H1 (cell line): ENCODE measurements at places on chromosomes 3 and 15.
A peak's percentile ranks its signal among the peaks of the same experiment; 100 is the strongest.

GRCh38 chr3:104673981-104674380 is 692.7 kb upstream of the ALCAM start:
- DNase-seq = no peak

DNA sequence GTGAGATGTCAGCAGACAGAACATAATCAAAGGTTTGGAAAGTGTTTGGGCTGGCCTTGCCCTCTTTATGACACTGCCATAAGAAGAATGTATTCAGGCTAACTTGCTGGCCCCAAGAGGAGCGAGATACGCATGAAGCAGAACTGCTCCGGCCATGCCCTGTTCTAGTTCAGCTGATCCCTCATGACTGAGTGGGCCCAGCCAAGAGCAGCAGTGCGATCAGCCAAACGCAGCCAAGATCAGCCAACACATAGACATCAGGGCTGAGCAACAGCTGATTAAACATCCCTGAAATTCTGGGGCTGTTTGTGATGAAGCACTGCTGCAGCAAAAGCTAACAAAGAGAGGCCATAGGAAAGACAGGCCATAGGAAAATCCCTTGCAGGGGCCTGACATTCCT is 24.1 kb downstream of the POMGNT2 start:
- DNase-seq = no peak

DNA sequence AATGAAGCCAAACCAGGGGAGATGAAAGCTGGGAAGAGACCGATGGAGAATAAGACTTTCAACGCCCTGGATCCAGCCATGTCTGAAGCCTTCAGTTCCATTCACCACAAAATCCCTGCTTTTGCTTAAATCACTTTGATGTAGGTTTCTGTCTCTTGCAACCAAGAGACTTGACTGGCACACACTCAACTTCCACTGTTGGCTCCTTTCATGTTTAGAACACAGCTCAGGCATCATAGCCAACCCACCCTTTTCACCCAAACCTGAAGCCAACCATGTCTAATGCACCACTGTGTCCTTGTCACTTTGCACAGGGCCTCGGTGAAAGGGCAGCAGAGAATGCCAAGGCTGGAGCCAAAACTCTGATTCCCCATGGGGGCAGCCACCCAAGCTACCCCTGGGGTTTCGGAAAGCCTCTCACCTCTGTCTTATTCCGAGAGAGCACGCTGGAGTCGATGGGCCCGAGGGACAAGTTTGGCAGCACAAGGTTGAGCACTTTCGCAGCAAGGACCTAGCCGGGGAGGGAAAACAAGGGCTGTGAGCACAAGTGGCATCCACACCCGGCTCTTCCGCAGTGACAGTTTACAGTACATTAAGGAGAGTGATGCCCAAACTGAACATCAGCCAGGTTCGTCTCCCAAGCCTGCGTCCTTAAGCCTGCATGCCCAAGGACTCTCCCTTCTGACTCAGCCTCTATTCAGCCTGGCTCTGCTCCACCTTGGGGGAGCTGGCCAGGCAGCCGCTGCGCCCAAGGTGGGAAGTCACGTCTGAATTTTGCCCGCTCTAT is 37.6 kb downstream of the ABTB1 start:
- no peak for DNase-seq

DNA sequence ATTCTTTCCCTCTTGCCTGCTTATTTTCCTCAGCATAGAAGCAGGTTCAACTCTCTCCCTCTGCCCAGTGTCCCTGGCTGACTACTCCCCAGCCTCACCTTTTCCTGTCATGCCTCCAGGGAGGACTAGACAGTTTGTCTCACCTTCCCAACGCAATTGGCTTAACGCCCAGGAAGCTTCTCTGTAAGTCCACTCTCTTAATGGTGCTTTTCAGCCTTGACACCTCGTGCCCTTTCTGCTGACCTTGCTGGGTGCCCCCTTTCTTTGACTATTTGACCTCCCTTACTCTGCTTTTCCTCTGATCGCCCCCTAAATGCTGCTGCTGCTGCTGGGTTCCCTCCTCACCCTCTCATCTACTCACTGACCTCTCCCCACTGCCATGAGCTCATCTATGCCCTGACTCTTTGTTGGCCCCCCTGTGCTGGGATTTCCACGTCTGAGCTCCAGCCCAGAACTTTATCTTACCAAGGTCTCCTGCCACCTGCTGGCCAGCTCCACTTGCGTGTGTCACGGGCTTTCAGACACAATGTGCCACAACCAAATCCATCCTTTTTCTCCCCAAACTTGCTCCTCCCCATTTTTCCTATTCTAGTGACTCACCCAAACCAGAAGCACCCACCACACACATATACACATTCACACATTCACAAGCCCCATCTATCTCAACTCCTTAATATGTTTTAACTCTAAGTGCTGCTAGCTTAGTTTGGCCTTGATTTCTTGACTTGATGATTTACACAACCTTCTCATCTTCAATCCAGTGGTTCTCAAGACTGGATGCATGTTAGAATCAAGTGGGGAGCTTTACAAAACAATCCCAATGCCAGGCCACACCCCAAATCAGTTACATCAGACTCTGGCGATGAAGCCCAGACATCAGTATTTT is 16.6 kb downstream of the EPB42 start:
- peak; percentile 44 for DNase-seq

- DNase-seq = no peak
Observed at GRCh38 chr3:166498446-166498845, 661.2 kb upstream of the BCHE start.

DNA sequence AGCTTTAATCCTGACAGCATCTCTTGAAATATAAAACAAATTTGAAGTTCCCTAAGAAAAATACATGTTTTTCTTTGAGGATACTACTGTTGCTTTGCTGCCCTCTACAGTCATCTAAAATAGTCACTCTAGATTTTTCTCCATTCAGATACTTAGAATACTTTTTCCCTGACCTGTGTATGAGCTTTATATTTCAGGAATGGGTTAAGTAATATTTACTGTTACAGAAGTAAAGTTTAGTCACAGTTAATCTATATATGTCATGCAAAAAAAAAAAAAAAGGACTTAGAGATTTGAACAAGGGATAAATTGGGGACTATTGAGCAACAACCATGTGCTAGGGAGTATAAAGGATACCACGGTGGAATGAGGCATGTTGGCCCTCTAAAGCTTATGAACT is 8.8 kb downstream of the NECTIN3 start:
- no peak for DNase-seq

DNA sequence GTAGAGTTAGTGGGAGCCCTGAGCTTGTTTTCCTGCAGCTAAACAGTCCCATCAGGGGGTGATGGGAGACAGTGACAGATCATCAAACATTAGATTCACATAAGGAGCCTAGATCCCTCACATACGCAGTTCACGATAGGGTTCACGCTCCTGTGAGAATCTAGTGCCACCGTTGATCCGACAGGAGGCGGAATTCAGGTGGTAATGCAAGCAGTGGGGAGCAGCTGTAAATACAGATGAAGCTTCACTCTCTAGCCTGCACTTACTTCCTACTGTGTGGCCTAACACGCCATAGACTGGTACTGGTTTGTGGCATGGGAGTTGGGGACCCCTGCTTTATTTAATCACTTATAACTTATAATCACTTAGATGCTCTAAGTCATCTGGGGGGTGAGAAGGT is 179.1 kb downstream of the AKAP13 start:
- DNase-seq = no peak

DNA sequence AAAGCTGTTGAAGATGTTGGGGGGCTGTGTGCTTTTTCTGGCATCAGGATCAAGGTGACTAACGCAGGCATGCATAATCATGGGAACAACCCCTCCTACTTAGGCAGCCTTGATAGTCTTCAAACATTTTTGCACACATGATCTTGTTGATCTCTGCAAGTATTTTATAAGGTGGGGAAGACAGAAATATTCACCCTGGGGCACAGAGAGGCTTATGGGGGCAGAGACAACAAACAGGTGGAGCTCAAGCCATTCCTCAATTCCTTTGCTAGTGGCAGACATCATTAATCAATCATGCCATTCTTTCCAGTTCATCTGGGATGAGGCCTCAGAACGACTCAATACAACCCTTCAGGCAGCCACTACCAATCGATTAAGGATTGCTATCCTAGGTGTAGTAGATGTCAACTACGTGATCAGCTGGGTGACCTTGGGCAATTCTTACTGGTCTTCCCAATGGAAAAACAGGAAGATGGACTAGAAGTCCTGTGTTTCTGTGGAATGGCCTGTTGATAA is 110.3 kb upstream of the SMAD3 start:
- no peak for DNase-seq

GRCh38 chr3:140199743-140200142 is 264.8 kb downstream of the CLSTN2 start:
- no peak for DNase-seq

- DNase-seq = no peak
Observed at GRCh38 chr3:173659972-173660371, 262.4 kb downstream of the NLGN1 start.

- DNase-seq = no peak
Observed at GRCh38 chr15:74812533-74812932, at the start of gene LMAN1L. Gene LMAN1L (plus strand): TSS chr15:74812835. CDS start chr15:74812855, 20 bp downstream.

GRCh38 chr3:172283841-172284357 is 164.4 kb downstream of the GHSR start:
- no peak for DNase-seq

GRCh38 chr3:99319961-99320360 is 318.4 kb upstream of the COL8A1 start:
- DNase-seq = no peak

DNA sequence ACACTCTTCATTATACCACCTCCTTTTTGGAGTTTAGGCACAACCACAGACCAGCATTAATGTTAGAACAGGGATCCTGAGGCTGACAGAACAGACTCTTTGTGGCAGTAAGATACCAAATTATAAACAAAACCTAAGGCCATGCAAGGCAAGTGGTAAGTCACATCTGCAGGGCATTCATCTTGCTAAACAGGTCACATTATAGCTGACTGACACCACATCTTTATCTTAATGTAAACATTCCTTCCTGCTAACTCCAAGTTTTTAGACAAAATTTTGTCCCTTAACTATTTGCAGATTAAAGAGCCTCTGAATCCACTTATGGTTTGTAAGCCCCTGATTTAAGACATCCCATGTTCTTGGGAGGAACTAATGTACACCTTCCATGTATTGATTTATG is 500.6 kb downstream of the PYDC2 start:
- DNase-seq = no peak

DNA sequence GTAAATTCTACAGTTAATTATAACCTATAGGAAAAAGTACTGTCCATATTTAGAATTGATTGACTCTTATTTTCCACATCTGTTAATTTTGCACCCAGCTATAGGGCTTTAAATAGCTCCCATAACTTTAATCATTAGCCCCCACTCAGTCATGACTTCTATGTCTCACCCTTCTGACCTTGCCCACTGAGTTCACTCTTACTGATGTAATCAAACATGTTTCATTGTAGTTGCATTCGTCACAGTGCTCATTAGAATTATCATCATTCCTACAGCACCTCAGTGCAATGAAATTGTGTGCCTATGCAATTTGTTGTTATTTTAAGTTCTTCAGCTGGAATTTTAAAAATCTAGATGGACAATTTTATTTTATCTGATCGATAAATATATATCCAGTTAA is 151.4 kb downstream of the TIGIT start:
- DNase-seq = no peak

- peak; percentile 87 for DNase-seq
Observed at GRCh38 chr3:126355777-126356372, 1.3 kb downstream of the KLF15 start.

- DNase-seq = no peak
Observed at GRCh38 chr3:143956838-143957237, 14.8 kb upstream of the DIPK2A start.

DNA sequence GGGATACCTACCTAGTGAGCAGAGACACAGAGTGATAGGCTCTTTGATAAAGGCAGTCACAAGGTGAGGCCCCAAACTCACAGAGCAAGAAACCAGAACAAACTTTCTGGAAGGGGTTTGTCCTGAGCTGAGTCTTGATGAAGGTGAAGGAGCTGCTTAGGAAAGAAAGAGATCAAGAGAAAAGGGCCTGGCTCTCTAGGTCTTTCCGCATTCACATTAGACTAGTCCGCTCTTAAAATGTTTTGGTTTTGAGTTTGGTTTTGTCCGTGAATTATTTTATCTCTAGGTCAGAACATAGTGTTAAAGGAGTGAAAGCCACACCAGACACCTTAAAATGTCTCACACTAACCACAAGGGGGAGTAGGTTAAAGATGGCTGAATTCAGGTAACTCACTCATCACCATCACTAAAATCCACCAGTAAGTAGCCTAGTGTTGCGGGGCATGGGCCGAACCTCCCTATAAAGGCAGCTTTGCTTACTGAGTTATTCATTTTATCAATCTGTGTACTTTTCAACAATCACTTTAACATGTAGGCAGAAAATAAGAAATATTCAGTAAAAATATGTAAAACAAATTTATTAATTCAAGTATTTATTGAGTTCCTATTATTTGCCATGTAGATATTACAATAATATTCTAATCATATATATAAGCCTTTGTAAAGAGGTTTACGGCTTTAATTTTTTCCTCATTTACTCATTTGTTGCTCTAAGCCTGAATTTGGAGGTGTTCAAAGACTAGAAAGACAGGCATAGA is 121.5 kb upstream of the TSC22D2 start:
- DNase-seq = peak; percentile 51

- DNase-seq = no peak
Observed at GRCh38 chr3:30577788-30578187, 28.6 kb upstream of the TGFBR2 start.

DNA sequence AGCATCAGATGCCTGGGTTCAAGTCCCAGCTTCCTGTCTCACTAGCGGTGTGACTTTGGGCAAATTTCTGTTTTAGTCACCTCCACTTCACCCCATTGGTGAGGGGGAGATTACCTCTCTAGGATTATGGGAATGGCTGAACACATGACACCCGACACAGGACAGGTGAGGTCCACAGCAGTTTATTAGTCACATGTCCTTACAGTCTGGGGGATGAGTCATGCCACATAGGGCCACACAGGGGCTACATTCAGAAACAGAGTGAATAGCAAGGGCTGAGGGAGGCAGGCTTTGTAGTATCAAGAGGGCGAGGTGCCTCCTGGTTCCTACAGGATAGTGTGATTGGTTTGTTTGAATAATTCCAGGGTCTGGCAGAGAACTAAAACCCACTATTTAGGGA is 15.2 kb upstream of the ITGA11 start:
- no peak for DNase-seq

DNA sequence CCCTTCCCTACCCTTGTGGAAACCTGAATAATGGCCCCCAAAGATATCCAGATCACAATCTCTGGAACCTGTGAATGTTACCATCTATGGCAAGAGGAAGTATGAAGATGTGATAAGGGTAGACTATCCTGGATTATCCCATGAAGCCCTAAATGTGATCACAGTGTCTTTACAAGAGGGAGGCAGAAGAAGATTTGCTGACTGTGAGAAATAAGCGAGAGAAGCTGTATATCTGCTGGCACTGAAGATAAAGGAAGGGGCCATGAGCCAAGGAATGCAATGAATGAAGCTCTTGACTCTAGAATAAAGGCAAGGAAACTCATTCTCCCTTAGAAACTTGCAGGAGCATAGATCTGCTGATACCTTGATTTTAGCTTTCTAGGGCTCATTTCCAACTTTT is 39.1 kb downstream of the SOX14 start:
- DNase-seq = no peak

GRCh38 chr15:99709243-99709986 is 23.8 kb downstream of the LYSMD4 start:
- no peak for DNase-seq
